Endothelial cell (in vitro differentiated cells): ENCODE measurements at places on chromosomes 3 and 15. TPM values are rescaled to one million over a fixed set of nuclear protein-coding genes. Genes with fewer than 3 reads are reported as not detected.
A peak's percentile ranks its signal among the peaks of the same experiment; 100 is the strongest.

Gene CYP1A2
- total RNA-seq, result not detected

Gene ZNF148
- 34.3 TPM for total RNA-seq

DNA sequence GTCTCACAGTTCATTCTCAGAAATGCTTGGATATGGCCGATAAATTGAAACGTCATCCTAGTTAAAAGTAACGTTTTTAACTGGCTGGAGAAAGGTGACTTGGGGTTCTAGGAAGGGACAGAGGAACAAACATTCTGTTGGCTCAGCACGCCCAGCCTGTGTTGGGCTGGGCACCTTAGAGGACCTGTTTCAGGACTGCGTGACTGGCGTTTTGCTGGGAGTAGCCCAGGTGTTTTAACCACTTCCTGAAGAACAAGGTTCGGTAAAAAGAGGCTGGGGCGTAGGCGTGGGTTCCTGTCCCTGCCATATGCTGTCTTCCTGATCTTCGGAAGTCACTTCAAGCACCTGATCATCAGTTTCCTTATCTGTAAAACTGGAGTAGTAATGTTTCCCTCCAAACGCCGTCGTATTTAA lies 1.1 kb upstream of the TLNRD1 start:
- peak overlapping the region; percentile 98 for H3K27ac ChIP-seq
- peaks cover 12% of the 10 kb centered on the region for H3K36me3 ChIP-seq
- peaks cover 25% of the 10 kb centered on the region for H3K4me1 ChIP-seq
- H3K4me3 ChIP-seq, result peak overlapping the region; percentile 96
- no peak for DNase-seq
- peaks cover 11% of the 10 kb centered on the region for H3K27me3 ChIP-seq

GRCh38 chr15:67836477-67836876 lies 3.4 kb downstream of the RNU6-1 start:
- DNase-seq, result peak; percentile 62
- peaks cover 30% of the 10 kb centered on the region for H3K4me1 ChIP-seq
- H3K27ac ChIP-seq, result no peak overlapping the region

GRCh38 chr3:24060055-24060454 lies 115.0 kb downstream of the NR1D2 start:
- H3K27ac ChIP-seq, result no peak overlapping the region
- DNase-seq, result no peak
- H3K4me3 ChIP-seq, result no peak overlapping the region
- H3K36me3 ChIP-seq, result no peaks in the 10 kb centered on the region
